ENCODE measurements at places on chromosomes 5 and 9. TPM values are rescaled to one million over a fixed set of nuclear protein-coding genes. Genes with fewer than 3 reads are reported as not detected.

DNA sequence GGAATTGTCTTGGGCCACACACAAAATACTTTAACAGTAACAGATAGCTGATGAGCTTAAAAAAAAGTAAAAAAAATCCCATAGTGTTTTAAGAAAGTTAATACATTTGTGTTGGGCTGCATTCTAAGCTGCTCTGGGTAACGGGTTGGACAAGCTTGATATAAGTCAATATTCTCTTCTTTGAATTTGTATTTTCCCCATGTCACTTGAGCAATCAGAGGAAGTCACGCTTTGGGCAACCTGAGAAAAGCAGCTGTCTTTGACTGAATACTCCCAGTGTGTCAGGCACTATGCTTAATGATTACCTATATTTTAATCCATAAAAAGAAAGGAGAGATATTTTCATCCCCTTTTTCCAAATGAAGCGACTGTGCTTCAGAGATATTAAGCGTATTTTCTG, 84.9 kb downstream of the ATP10B start:
- no peak for DNase-seq

GRCh38 chr9:107223381-107223780, 59.7 kb upstream of the RAD23B start:
- no peak for DNase-seq

The FAM221B gene
- total RNA-seq = not detected

DNA sequence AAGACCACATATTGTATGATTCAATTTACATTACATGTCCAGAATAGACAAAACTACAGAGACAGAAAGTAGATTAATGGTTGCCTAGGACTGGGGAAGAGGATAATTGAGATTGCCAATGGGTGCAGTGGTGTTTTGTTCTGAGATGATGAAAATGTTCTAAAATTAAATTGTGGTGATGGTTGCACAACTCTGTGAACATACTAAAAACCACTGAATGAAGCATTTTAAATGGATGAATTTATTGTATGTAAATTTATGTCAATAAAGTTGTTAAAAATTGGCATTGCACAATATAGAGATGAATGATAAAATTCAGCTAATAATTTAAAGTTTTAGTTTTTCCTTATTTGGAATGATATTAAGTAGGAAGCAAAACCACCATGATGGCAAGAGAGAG, 109.5 kb upstream of the NR4A3 start:
- no peak for DNase-seq

- DNase-seq = no peak
Observed at GRCh38 chr9:131636593-131636992, 91.3 kb downstream of the PRRT1B start.

- no peak for DNase-seq
Observed at GRCh38 chr5:110289512-110289810, 437.0 kb downstream of the TMEM232 start.

- no peak for DNase-seq
Observed at GRCh38 chr5:140356853-140357725, 2.9 kb upstream of the SLC4A9 start.

- no peak for DNase-seq
Observed at GRCh38 chr5:127810707-127811490, 107.7 kb downstream of the CCDC192 start.

- no peak for DNase-seq
Observed at GRCh38 chr9:16585591-16585990, 284.9 kb downstream of the BNC2 start.

The LVRN gene
- 0.84 TPM for total RNA-seq

The PTPN3 gene
- 15.6 TPM for total RNA-seq

GRCh38 chr9:35116898-35117551, 1.4 kb upstream of the ATOSB start:
- peak; percentile 90 for DNase-seq

DNA sequence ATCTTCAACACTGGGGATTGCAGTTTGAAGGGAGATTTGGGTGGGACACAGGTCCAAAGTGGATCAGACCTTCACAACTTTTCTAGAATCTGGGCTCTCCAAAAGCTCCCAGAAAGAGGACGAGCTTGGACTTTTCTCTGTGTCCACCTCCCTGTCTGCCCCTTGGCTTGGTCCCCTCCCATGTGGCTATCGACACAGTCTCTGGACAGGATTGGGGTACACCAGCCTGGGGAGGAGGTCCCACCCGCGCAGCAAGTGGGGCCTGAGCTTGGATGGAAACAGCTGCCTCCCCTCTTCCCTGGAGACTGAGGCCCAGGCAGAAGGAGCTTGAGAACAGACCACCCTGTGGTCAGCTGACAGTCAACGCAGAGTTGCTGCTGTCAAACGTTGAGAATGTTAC, 84.6 kb upstream of the FCN1 start:
- DNase-seq = no peak

DNA sequence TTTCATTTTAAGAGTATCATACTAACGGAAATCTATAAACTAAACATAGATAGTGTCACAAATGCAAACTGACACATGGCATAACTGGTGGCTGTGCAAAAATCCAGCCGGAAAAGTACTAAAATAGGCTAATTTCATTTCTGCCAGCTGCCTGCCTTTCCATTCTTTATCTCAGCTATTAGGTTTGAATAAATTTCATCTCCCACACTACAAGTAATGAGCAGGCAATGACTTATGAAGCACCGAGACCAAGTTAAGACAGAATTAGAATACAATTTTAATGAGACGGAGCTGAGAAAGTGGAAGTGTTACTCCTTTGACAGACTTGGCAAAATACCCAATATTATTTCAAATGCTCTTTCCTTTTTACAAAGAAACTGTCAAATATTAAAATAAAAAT, 258.8 kb upstream of the ZNF608 start:
- DNase-seq = no peak

GRCh38 chr5:73655521-73656160, 29.6 kb downstream of the ARHGEF28 start:
- DNase-seq = no peak

The FREM1 gene
- total RNA-seq = 0.47 TPM
